Choroid plexus epithelial cell (primary cell): ENCODE measurements at places on chromosomes 16 and 17.

- DNase-seq: no peak
These were observed 17.1 kb downstream of the RND2 start for GRCh38 chr17:43042025-43042628.

DNA sequence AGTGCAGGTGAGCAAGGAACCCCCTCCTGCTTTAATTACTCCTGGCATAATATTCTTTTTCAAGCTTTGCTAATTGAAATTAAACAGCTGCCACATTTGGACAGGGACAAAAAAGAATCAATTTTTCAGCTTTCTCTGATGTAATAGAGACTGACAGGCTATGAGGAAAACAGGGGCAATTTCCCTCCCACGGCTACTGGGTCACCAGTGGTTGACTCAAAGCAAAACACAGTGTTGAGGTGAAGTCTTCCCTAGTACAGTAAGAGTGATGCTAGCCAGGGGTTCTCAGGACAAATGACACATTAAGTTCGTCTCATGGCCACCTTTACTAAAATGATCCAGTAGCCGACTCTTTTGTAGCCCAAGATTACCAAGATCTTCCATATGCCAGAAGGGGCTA is 38.6 kb upstream of the PMFBP1 start:
- no peak for DNase-seq

- DNase-seq: peak; percentile 89
These were observed 173.6 kb downstream of the IRF8 start for GRCh38 chr16:86072328-86073102.

DNA sequence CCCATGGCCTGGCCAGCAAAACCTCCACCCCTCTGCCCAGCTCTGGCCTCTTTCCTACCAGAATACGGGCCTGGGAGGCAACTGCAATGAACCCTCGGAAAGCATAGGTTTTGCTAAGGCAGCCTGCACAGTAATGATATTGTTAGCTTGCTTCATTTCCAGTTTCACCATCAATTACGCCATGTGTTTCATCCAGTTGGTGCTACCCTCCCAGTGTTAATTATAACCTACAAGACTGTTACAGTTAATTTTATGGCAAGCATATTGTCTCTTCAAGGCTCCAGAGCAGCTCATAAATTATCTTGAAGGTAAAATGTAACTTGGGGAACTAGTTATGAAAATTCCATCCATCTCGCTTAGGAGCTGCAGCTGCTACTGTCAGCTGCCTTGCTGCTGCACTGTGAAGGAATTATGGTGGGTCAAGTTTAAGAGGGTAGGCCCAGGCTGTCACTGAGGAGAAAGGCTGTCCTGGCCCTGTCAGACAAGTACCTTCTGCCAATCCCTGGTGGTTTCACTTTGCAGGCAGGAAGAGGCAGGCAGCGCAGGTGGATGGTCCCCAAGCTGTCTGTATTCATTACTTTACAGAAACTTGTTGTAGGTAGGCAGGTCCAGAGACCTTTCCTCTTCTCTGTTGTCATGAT is 242.9 kb downstream of the FTO start:
- no peak for DNase-seq

DNA sequence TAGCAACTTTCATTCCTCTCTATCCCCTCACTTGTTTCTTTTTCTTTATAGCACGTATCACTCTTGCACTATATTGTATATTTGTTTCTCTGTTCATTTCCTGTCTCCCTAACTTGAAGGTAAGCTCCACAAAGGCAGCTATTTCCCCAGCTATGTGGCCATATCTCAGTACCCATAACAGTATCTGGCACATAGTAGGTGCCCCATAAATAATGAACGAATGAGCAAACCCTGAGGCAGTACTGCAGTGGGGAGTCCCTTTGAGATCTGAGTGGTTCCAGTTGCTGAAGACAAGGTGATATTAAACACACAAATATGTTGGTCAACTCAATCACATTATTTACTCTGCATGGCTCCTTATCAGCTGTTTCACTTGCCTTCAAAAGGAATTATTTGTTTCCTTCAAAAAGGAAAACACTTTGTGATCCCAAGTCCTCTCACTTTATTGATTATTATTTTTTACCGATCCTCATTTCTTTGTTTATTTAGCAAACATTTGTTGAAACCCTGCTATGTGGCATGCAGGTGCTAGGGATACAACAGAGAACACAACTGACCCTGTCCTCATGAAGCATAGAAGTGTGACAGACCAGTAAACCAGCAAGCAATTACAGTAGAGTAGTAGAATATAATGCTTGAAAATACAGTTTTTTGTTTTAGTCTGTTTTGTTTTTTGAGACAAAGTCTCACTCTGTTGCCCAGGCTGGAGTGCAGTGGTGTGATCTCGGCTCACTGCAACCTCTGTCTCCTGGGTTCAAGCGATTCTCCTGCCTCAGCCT is 5.7 kb upstream of the ADAP2 start:
- no peak for DNase-seq

- DNase-seq: no peak
These were observed 2.4 kb downstream of the CCL18 start for GRCh38 chr17:36066365-36066985.

- DNase-seq: no peak
These were observed 56.5 kb upstream of the TEX2 start for GRCh38 chr17:64319531-64319930.

GRCh38 chr17:17805575-17805974 is 31.2 kb downstream of the SREBF1 start:
- no peak for DNase-seq

DNA sequence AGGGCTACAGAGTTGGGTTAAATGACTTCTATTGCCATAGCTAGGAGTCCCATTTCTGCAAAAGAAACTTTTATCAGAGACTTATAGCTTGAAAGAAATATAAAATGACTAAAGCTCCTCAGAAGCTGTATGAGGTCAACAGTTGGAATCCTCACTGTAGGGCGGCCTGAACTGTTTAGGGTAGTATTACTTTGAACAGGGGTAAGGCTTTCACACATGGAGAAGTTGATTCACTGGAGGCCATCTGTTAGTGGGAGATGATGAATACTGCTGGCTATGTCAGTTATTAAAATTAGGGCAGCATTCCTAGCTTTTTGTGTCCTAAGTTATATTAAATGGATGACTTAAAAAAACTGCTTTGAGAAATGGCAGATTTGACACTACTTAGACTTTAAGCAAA is 6.0 kb downstream of the TTC19 start:
- DNase-seq: no peak

GRCh38 chr16:47492428-47493377 is 31.6 kb downstream of the PHKB start:
- DNase-seq: peak; percentile 33

DNA sequence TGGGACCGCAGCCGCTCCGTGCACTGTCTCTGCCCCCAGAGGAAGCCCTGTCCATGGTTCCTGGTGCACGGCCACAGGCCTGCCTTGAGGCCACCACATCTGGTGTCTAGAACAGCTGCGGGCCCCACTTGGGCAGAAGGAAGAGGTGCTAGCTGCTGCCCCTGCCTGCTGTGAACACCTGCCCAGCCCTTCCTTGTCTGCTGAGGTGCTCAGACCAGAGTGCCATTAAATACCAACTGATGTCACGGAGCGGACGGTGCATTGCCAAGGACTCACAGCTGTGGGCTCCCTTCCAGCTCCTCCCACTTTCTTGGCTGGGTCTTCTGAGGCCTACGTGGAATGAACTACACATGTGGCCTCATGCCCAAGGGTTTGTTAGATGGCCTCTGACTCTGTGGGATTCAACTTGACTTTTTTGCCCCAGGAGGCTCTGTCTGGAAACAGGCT is 146.1 kb downstream of the RAB11FIP4 start:
- no peak for DNase-seq

- peak; percentile 81 for DNase-seq
These were observed 6.1 kb upstream of the PDP2 start for GRCh38 chr16:66874079-66874775.

- no peak for DNase-seq
These were observed 1.3 kb downstream of the MYL11 start for GRCh38 chr16:30375864-30376263.

GRCh38 chr17:69141431-69142174 is at the start of gene ABCA6:
Gene ABCA6 (minus strand): TSS chr17:69141895. CDS start chr17:69140703, 1,192 bp downstream.
- DNase-seq: peak; percentile 88

- no peak for DNase-seq
These were observed 7.0 kb downstream of the PHF12 start for GRCh38 chr17:28944343-28944742.

DNA sequence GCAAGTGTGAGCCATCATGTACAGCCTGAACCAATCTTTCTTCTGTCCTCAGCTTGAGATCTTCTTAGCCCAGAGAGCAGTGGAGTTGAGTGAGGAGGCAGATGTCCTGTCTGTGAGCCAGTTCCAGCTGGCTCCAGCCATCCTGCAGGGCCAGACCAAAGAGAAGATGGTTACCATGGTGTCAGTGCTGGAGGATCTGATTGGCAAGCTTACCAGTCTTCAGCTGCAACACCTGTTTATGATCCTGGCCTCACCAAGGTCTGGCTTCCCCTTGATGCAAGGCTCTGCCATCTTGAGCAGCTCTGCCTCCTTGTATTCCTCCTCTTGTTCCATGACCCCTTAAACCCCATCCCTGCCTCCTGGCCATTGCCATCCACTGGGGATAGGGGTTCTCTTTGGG is 9.6 kb downstream of the CDK5RAP3 start:
- DNase-seq: no peak

GRCh38 chr17:31321481-31321880 is at the start of gene EVI2A:
Gene EVI2A (minus strand): TSS chr17:31321622. CDS start chr17:31319013, 2,609 bp downstream.
- peak; percentile 90 for DNase-seq

DNA sequence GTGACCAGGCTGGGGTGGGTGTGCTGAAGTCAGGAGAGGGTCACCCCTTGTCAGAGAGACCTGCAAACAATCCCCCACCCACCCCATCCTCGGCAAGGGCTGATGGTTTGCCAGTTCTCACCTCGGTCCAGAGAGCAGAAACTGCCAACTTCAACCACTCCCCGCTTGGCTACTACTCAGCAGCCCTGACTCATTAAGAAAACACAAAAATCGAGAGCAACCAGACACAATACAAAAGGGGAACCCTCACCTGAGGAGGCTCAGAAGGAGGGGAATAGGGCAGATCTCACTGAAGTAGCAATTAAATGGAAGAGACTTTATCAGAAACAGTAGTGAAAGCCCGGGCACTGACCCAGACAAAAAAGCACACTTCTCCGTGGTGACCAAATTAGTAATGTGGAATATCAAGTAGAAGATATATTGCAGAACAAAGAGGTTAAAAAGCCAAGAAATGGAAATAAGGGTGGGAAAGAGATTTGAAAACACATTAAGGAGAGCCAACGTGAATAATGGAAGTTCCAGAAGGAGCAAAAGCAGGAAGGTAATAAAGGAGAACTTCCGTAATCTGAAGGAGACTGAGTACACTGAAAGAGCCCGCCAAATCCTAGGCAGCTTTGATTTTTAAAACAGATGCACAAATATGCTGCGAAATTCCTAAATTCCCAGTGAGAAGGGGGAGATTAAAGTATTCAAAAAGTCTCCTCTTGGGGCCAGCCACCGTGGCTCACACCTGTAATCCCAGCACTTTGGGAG is 23.6 kb downstream of the CENPV start:
- peak; percentile 54 for DNase-seq

DNA sequence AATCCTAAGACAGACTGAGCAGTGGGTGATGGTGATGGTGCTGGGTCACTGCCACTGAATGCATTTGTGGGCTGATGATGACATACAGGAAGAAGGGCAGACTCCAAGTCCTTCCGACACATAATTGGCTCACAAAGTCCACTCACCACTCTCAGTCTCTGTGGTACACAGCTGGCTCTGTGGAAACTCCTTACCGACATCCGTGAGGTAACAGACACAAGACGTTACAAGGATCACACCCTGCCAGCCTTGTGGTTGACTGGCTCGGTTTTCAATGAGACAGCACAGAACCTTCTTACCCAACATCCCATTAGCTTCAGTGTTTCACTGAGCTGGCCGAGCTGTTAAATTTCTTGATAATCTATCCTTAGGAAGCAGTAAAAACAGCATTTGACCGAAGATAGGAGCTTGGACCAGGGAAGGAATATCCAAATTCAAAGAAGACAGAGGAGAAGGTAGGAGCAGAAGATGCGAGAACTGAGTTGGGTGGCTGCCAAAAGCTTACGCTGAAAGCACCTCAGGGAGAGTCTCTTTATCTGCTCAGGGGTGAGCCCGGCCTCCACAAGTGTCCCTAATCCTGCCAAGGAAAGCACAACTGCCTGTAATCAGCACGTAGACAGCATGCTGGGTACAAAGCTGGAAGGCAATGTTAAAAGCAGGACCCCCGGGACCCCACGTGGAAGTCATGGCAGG is 5.5 kb upstream of the MXRA7 start:
- DNase-seq: peak; percentile 100

DNA sequence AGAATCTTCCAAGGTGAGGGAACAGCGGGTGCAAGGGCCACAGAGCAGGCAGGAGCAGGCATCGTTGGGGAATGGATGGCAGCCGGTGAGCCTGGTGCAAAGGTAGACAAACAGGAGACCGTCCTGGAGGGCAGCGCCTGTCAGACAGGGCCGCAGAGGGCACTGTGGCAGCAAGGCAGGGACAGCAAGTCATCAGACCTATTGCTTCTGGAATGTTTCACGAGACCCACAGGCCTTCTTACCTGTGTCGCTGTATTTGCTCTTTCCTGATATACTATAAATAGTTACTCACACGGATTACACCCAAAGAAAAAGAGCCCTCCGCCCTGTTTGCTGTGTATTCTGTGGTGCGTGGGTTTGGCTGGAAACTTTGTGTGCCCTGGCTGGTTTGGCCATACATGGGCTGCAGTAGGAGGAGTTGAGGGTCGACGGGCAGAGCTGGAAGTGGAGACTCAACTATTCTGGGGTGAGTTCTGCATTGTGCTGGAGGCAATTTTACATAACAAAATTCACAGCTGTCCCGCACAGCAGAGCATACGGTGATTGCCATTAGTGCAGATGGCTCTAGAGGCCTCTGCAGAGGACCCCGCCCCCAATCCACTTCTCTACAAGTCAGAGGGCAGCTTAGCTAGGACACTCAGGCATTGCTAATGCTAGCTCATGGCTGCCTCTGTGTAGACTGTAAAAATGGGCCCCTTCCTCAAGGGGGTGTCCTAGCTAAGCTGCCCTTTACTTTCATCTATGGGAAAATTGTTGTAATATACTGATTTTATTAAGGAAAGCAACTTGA is 18.6 kb upstream of the POLR3E start:
- DNase-seq: no peak

DNA sequence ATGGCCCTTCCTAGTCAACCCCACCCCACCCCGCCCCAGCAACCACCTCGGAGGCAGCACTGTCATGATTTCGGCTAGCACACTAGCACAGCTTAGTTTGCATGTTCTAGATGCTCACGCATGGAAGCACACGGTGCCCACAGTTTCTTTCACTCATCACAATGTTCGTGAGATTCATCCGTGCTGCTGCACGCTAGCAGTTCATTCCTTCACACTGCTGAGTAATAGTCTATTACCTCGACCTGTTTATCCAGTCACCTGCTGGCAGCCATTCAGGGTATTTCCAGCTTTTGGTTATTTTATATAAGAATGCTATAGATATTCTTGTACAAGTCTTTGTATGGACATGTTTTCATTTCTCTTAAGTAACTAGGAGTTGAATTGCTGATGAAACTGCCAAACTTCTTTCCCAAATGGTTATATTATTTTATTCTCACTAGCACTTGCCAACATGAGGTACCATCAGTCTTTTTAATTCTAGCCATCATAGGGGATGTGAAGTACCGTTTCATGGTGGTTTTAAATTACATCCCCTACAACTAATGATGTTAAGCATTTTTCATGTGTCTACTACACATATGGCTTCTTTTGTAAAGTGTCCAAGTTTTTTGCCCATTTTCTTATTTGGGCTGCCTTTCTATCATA is 75.7 kb downstream of the CYTH1 start:
- DNase-seq: peak; percentile 40

GRCh38 chr17:76442341-76443338 is 10.3 kb downstream of the UBE2O start:
- peak; percentile 54 for DNase-seq
